ENCODE measurements at places on chromosomes 7 and 10.

DNA sequence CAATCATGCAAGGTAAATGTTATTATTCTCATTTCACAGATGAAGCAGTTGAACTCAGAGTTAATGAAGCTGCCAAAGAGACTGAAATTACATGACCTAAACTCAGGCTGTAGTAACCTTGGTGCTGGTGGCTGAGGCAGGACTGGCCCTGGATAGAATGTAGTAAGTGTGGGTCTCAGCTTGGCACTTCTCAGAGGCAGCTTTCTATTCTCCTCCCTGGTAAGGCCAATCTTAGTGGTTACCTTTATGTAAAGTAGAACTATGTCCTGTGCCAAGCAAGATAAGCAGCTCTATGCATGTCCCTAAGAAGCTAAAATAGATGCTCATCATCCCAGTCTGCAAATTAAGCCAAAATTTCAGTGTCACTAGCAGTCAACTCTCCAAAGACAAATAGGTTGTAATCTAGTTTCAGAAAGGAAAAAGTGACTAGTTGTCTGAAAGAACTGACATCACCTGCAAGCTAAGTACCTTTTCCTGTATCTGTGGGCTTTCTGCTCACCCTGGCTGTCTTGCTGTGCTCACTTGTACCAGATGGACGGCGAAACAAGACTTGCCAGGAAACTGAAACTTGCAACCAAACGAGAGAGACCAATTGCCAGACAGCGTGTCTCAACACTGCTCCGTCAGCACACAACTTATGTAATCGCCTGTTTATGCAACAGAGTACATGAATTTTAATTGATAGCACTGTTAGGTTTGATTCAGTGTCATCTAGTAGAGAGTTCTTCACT is 43.7 kb downstream of the CH25H start:
- no peak overlapping the region for H3K4me3 ChIP-seq
- DNase-seq: no peak
- H3K27ac ChIP-seq: no peak overlapping the region
- H3K36me3 ChIP-seq: no peaks in the 10 kb centered on the region
- H3K27me3 ChIP-seq: peaks cover 29% of the 10 kb centered on the region

- H3K4me1 ChIP-seq: no peaks in the 10 kb centered on the region
- H3K27ac ChIP-seq: no peak overlapping the region
- H3K27me3 ChIP-seq: no peaks in the 10 kb centered on the region
- no peak for DNase-seq
- no peak overlapping the region for H3K4me3 ChIP-seq
These were observed 69.1 kb upstream of the COMTD1 start for GRCh38 chr10:75304741-75305390.

DNA sequence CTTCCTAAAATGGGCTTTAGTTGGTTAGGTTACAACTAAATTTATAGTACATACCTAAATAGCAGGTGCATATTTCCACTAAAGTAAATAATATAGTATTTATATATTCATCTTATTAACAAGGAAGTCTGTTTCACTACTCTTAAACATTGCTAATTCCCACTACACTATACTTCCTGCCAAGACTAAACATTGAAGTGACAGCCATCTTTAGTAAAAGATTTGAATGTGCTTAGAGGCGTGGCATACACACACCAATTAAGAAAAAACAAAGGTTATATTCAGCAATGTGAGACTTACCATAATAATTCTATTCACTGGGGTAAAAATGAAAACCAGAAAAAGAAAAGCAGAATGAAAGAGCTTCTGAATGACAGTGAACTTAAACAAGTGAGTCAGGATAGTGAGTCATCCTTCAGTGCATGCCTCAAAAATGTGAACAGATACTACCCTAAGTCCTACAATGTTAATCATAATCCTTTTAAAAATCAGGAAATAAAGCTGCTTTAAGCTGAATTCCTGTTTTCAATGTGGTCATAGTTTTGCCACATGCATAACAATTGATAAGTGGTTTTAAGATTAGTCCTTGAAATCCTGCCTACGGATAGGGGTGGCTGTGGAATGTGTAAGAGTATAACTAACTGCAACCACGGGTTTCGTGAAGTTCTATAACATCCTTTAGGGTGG is 59.4 kb downstream of the USP6NL start:
- peak overlapping the region; percentile 76 for H3K27ac ChIP-seq
- peaks cover under 1% of the 10 kb centered on the region for H3K4me1 ChIP-seq
- peak; percentile 57 for DNase-seq
- H3K27me3 ChIP-seq: no peaks in the 10 kb centered on the region
- H3K36me3 ChIP-seq: no peaks in the 10 kb centered on the region

GRCh38 chr10:28850784-28851183 is 173.5 kb downstream of the BAMBI start:
- no peaks in the 10 kb centered on the region for H3K27me3 ChIP-seq
- no peak for DNase-seq
- no peak overlapping the region for H3K4me3 ChIP-seq
- H3K27ac ChIP-seq: no peak overlapping the region
- H3K36me3 ChIP-seq: no peaks in the 10 kb centered on the region

DNA sequence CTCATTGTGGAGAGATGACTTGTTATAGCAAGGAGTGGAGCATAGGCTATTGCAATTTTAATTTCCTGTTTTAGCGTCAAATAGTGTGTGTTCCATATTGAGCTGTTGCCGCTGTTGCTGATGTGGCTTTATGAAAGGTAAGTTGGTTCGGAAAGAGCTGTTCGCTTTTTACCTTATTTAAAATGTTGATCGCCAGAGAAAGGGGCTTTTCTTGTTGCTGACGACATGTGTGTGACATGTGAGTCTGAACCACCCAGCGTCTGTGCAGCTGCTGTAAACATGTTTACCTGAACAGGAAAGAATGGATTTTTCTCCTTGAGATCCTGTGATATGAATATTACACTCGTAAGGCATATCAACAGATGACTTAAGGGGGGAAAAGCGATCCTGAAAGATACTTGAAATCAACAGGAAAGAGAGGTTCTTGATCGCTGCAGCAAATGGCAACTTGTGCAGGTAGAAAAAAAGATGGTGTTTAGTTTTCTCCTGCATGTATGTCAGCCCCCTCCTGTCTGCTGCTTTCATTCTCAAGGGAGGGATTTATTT is 2.5 kb downstream of the ZEB1 start:
- H3K4me1 ChIP-seq: no peaks in the 10 kb centered on the region
- H3K27me3 ChIP-seq: peaks cover 42% of the 10 kb centered on the region
- DNase-seq: no peak
- no peaks in the 10 kb centered on the region for H3K36me3 ChIP-seq
- H3K4me3 ChIP-seq: peak overlapping the region; percentile 78

DNA sequence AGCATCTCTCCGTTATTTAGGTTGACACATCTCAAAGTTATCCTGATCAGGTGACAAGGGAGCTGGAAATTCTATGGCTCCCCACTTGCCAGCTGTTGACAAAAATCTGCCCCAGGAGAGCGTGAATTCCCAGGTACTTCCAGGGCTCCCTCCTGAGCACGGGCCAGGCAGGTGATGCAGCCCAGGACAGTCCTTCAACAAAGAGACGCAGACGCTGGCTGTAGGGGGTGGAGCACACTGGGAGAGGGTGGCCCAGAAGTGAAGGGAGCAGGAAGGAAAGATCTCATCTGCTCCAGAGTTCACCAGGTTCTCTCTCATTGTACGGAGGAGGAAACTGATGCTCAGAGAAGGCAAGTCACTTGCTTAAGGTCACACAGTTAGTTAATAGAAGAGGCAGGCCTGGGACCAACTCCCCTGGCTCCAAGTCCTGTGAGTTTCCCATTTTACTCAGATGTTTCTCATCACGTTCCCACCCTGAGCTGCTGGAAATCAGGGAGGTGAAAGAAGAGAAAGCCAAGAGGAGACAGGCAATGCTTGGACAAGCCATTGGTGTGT is 41.0 kb upstream of the CHST3 start:
- no peak overlapping the region for H3K4me3 ChIP-seq
- peaks cover 7% of the 10 kb centered on the region for H3K4me1 ChIP-seq
- H3K27ac ChIP-seq: no peak overlapping the region
- no peaks in the 10 kb centered on the region for H3K36me3 ChIP-seq
- no peaks in the 10 kb centered on the region for H3K27me3 ChIP-seq

DNA sequence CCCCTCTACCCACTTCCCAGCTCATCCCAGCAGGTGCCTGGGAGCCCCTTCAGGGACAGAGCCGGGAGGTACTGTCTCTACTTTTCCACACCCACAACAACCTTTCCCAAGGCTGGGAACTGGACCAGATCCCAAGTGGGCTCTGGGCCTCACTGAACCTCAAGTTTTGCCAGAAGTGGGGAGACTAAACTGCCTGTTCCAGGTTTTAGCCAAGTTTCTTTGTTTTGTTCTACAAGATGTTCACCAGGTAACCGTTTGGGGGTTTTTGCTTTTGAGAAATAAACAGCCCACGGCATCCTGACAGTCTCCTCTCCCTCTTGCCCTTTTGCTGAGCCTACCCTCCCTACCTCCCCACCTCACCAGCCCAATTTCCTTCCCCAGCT is 10.6 kb upstream of the EMX2 start:
- H3K36me3 ChIP-seq: no peaks in the 10 kb centered on the region
- DNase-seq: no peak
- H3K27me3 ChIP-seq: peaks cover 98% of the 10 kb centered on the region
- no peak overlapping the region for H3K27ac ChIP-seq
- H3K4me1 ChIP-seq: peaks cover 21% of the 10 kb centered on the region
- no peak overlapping the region for H3K4me3 ChIP-seq

DNA sequence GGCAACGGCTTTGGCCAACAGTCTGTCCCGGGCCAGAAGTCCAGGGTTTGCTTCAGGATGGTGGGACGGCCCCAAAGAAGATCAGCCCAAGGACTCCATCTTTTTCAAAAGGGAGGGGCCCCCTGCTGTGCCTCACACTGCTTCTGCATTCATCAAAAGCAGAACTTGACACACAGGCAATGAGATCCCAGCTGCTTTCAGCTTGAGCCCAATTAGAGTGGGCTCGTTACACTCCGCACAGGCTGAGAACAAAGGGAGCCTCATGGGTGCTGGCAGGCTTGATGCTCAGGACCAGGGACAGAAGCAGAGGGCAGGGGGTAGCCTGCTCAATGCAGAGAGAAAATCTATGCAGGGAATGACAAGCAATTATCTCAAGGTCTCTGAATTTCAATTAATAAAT is 45.5 kb downstream of the VOPP1 start:
- H3K27me3 ChIP-seq: no peaks in the 10 kb centered on the region
- H3K36me3 ChIP-seq: no peaks in the 10 kb centered on the region
- H3K27ac ChIP-seq: no peak overlapping the region
- no peaks in the 10 kb centered on the region for H3K4me1 ChIP-seq

- H3K27ac ChIP-seq: no peak overlapping the region
- H3K4me1 ChIP-seq: no peaks in the 10 kb centered on the region
- H3K36me3 ChIP-seq: no peaks in the 10 kb centered on the region
- no peak overlapping the region for H3K4me3 ChIP-seq
- DNase-seq: no peak
These were observed 72.6 kb downstream of the TPK1 start for GRCh38 chr7:144763291-144763690.

DNA sequence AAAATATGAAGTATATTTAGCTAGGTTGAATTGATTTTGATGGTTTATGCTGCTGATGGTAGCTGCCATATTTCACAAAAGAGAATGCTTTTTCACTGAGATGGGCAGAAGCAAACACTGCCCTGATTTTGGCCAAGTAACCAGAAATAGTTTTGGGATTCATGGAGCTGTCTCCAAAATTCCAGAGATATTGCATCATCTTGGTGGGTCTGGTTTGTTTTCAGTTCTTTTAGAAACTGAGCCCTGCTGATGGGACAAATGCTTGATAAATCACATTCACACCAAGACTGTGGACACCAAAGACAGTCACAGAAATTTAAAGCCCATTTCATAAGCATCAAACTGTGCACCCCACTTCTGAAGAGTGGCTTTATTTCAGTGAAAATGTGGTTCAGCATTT is 140.5 kb downstream of the BICC1 start:
- no peak overlapping the region for H3K4me3 ChIP-seq
- DNase-seq: no peak
- H3K4me1 ChIP-seq: peaks cover 6% of the 10 kb centered on the region
- H3K36me3 ChIP-seq: no peaks in the 10 kb centered on the region
- no peaks in the 10 kb centered on the region for H3K27me3 ChIP-seq

- H3K4me3 ChIP-seq: peak overlapping the region; percentile 75
- peak overlapping the region; percentile 80 for H3K27ac ChIP-seq
- H3K27me3 ChIP-seq: peaks cover 25% of the 10 kb centered on the region
- H3K36me3 ChIP-seq: no peaks in the 10 kb centered on the region
- peak; percentile 46 for DNase-seq
These were observed 486 bp downstream of the CACNA2D1 start for GRCh38 chr7:82443036-82443546.

GRCh38 chr10:3046981-3047547 is 20.3 kb upstream of the PFKP start:
- no peaks in the 10 kb centered on the region for H3K36me3 ChIP-seq
- DNase-seq: no peak
- no peaks in the 10 kb centered on the region for H3K27me3 ChIP-seq
- H3K4me1 ChIP-seq: peaks cover 20% of the 10 kb centered on the region
- H3K4me3 ChIP-seq: no peak overlapping the region
- H3K27ac ChIP-seq: no peak overlapping the region

GRCh38 chr10:118238573-118239235 is 103.4 kb downstream of the FAM204A start:
- H3K27me3 ChIP-seq: peaks cover 60% of the 10 kb centered on the region
- H3K4me3 ChIP-seq: no peak overlapping the region
- peak; percentile 40 for DNase-seq
- no peak overlapping the region for H3K27ac ChIP-seq
- no peaks in the 10 kb centered on the region for H3K36me3 ChIP-seq
- H3K4me1 ChIP-seq: no peaks in the 10 kb centered on the region

DNA sequence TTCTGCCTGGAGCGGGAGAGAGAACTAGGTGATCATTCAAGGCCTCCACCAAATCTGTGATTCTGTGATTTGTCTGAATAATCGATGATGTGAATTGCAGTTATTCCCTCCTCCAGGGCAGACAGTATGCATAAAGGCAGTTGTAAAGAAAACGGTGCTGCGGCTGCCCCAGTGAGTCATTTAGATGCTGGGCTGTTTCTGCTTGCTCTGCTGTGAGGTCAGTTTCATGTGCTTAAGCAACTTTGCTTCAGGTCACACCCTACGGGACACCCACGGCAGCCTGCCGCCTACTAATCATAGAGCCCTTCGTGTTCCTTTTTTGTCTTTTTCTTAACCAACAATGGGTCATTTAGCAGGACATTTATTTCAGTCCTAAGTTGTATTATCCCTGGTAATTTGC is 158.1 kb upstream of the PITRM1 start:
- peak; percentile 74 for DNase-seq
- no peak overlapping the region for H3K4me3 ChIP-seq
- H3K4me1 ChIP-seq: peaks cover 4% of the 10 kb centered on the region
- H3K27ac ChIP-seq: no peak overlapping the region
- H3K27me3 ChIP-seq: no peaks in the 10 kb centered on the region

DNA sequence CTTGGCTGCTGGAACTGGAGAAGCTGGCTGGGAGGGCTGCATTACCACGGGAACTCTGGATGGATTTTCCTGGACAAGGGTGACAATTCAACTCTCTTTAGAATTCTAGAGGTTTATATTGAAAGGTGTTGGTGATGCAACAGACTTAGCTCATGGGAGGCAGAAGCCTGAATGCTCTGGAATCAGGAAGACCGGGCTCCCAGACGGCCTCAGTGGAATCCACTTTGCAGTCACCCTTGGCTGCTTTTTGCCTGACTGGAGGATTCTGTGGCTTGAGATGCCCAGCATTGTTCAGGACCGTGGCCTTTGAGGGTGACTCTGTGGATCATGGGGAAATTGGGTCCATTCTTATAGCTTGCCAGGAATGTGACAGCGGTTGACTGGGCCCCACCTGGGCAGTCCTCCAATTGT is 32.3 kb downstream of the PYROXD2 start:
- no peak for DNase-seq
- no peak overlapping the region for H3K4me3 ChIP-seq
- H3K36me3 ChIP-seq: no peaks in the 10 kb centered on the region
- H3K4me1 ChIP-seq: no peaks in the 10 kb centered on the region

GRCh38 chr7:111508387-111508786 is 53.9 kb downstream of the IMMP2L start:
- no peaks in the 10 kb centered on the region for H3K36me3 ChIP-seq
- H3K27ac ChIP-seq: no peak overlapping the region
- no peak for DNase-seq
- H3K27me3 ChIP-seq: no peaks in the 10 kb centered on the region
- H3K4me3 ChIP-seq: no peak overlapping the region
